Activated CD4-positive, alpha-beta T cell treated with anti-CD3 and anti-CD28 coated beads, Interleukin-10, Interleukin-2, amounts not matched to agents 100 ng/mL and 50 ng/mL, durations not matched to agents 16 hours and 8 hours (primary cell): ENCODE measurements at places on chromosomes 12 and 14.

DNA sequence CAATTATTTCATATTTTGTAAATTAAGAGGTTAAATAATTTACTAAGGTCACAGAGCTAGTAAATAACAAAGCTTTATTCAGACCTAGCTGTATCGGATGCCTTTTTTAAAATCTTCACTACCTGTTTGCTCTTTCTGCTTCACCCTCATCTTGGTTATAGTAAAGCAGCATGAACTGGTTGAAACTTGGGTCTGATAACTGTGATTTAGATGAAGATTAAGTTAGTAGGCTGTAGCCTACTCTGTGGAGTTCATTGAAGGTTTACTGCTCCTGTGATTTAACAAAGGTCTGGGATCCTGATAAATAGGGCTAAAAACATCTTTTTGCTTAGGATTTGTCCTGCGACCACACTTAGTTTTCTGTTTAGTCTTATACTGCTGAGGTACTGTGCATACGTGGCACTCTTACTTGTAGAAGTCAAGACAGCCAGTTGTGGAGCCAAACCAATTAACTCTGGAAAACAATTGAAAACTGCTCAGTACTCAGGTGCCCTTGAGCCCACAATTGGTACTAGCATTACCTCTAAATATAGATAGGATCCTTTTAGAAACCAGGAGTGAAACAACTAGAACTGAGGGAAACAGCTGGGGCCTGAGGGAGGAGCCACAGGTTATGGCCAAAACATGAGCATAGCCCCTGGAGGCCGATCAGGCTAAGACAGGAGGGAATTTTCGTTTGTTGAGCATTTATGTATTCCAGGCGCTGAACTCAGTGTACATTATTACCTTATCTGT lies 2.3 kb downstream of the SPATS2 start:
- DNase-seq: peak; percentile 39

DNA sequence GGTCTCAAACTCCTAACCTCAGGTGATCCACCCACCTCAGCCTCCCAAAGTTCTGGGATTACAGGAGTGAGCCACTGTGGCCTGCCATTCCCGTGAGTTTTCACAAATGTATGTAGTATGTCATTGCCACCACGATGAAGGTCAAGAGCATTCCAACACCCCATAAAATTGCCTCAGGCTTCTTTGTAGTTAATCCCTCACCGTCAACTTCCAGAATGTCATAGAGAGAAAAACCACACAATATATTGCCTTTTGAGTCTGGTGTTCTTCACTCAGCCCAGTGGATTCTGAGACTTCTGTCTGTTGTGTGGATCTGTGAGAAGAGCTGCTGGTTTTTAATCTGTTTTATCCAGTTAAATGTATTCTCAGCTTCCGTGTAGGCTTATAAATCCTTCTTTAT lies 12.6 kb upstream of the CFAP251 start:
- DNase-seq: no peak

DNA sequence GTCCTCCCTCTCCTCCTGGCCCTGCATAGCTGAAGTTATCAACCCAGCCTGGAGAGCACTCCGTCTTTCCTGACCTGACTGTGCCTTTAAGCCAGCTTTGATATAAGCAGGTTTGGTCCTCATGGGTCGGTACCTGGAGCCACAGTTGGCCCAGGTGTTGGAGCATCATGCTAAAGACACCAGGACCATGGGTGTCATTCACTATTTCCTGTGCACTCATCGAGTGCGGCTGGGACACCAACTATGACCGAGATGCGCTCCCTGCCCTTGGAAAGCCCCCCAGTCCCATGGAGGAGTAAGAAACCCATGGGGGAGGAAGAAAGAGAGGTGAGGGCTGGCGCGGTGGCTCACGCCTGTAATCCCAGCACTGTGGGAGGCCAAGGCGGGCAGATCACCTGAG lies 78.9 kb upstream of the CCND2 start:
- DNase-seq: no peak

- no peak for DNase-seq
Measured at GRCh38 chr12:111419784-111420183, 14.1 kb downstream of the SH2B3 start.

DNA sequence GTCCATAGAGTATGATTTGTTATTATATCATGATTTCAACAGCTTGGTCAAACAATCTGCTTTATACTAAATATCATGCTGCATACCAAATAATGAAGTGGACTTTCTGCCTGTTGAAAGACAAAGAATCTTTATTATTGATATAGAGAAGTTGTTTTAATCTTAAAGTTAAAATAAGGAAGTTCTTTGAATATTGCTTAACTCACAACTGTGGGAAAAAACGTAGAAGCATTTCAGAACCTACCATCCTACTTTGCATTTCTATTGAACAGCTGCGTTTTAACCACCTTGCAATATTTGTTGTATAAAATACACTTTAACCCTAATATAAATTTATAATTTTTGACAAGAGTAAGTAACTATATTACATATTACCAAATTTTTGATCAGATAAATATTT lies 22.9 kb upstream of the ARL1 start:
- no peak for DNase-seq

GRCh38 chr12:94326727-94327126 lies 132.9 kb downstream of the CEP83 start:
- DNase-seq: peak; percentile 79

DNA sequence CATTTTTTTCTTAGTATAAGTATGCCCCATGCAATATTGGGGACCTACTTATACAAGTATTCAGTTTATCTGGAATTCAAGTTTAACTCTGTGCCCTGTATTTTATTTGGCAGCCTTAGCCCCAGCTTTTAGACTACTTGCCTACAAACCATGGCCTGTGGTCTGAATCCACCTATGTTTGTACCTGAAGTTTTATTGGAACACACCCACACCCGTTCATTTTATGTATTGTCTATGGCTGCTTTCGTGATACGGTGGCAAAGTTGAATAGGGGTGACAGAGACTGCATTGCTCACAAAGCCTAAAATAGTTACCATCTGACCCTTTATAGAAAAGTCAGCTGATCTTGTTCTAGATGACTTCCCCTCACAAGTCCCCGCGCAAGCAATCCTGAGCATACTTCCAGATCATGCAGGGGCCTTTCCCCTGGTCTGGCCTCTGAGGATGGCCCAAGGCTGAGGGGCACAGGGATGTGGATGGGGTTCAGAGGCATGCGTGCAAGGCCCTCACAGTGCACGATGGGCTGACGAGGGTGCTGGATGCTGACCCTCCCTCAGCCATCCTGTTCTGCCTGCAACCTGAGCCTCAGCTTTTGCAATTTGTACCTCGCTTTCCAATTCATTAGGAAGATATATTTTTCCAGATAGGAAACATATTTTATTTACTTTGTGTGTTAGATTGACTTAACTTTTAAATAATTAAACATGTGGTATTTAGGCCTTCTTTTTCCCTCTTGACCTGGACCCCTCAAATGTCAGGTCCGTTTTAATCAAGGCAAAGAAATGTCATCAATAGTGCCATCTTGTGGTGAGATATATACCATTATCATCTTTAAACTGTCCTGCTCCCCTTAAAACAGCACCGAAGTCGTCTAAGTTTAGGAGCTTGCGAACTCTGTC lies 527.3 kb upstream of the CCDC196 start:
- DNase-seq: peak; percentile 53

- DNase-seq: no peak
Measured at GRCh38 chr12:49093792-49094159, 825 bp downstream of the DHH start.

DNA sequence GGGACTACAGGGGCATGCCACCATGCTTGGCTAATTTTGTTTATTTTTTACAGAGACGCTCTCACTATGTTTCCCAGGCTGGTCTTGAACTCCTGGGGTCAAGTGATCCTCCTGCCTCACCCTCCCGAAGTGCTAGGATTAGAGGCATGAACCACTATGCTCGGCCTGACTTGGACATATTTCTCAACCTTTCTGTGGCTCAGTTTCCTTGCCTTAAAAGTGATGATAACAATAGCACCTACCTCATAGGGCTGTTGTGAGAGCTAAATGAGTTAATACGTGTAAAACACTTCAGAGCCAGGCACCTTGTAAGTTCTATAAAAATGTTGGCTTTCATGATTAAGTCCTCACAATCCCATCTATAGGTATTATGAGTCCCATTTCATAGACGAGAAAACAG lies 89.2 kb upstream of the METAP2 start:
- no peak for DNase-seq

- no peak for DNase-seq
Measured at GRCh38 chr14:93742761-93743160, 45.5 kb downstream of the PRIMA1 start.

- DNase-seq: peak; percentile 65
Measured at GRCh38 chr14:23539248-23540140, 12.1 kb downstream of the ZFHX2 start.

- DNase-seq: no peak
Measured at GRCh38 chr12:51442324-51442723, 17.7 kb downstream of the SLC4A8 start.

- no peak for DNase-seq
Measured at GRCh38 chr14:89411976-89412375, 5.1 kb downstream of the FOXN3 start.

GRCh38 chr14:60861545-60862140 lies 119.2 kb downstream of the TRMT5 start:
- DNase-seq: no peak

DNA sequence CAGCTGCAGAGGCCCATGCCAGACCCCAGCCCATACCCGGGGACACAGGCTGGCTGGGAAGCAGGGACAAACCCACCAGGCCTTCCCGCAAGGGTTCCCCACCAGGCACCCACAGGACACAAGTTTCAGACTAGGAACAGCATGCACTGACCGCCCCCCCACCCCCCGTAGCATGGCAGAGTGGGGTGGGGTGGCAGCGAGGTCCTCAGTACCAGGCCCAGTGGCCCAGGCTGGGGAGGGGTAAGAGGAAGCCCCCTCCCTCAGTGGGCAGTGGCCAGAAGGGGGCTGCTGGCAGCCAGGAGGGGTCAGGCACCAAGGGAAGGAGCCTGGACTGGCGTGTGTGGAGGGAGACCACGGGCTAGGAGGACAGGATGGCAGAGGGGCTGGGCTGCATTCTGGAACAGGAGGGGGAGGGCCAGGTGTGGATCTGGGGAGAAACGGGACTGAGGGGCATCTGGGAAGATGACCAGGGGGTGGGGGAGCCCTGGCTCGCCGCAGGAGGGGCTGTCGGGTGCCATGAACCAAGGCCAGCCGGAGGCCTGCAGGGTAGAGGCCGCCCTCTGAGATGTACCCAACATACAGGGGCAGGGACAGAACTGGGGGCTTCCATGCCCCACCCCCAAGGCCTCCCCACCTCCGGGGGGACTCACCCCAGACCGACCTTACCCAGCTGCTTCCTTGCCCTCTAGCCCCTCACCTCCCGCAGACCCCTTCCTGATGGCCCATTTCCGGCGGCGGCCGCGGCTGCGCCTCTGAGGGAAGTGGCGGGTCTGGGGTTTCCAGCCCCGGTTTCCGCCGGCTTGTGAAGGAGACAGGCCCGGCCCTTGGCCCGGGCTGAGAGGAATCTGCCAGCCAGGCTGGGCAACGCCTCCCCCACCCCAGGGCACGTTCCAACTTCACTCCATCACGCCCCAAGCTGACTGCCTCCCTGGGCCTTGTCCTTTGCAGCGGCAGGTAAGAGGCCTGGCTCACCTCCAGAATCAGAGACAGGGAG lies 5.6 kb upstream of the JAG2 start:
- DNase-seq: peak; percentile 62

GRCh38 chr12:94263011-94263811 lies 114.8 kb downstream of the PLXNC1 start:
- DNase-seq: peak; percentile 71

GRCh38 chr14:36315159-36315853 lies 5.1 kb downstream of the MBIP start:
- peak; percentile 80 for DNase-seq

GRCh38 chr14:56976211-56976610 lies 165.9 kb upstream of the OTX2 start:
- no peak for DNase-seq

GRCh38 chr12:27185234-27186021 lies 58.7 kb upstream of the STK38L start:
- peak; percentile 76 for DNase-seq

- DNase-seq: no peak
Measured at GRCh38 chr12:80716696-80717469, at the start of gene MYF5. MYF5 (plus strand) TSS chr12:80716912; CDS start chr12:80717064, 152 bp downstream.

DNA sequence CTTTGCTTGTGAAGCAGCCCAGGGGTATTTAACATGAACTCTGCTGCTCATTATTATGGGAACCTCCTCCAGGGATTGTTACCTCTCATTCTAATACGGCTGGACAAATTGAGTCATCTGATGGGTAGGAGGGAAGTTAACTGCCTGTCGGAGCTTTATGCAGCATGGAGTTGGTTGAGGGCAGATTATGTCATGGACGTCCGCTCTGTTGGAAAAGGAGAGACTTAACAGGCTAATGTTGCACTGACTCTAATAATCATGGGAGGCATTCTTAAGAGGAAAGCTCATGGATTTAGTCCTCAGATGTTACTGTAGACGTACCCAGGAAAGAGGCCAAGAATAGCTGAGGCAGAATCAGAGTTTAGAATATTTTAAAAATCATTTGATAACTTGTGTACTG lies 9.9 kb downstream of the POP5 start:
- DNase-seq: no peak

DNA sequence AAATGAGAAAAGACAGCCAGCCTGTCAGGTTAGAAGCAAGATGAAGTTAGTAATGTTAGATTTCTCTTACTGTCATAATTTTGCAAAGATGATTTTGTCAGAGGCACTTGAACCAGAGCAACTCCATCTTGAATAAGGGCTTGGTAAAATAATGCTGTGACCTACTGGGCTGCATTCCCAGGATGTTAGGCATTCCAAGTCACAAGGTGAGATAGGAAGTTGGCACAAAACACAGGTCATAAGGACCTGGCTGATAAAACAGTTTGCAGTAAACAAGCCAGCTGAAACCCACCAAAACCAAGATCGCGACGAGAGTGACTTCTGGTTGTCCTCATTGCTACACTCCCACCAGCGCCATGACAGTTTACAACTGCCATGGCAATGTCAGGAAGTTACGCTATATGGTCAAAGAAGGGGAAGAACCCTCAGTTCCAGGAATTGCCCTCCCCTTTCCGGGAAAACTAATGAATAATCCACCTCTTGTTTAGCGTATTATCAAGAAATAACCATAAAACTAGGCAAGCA lies 1313.5 kb upstream of the TMEM132C start:
- no peak for DNase-seq

GRCh38 chr14:101862711-101863110 lies 101.2 kb downstream of the PPP2R5C start:
- DNase-seq: no peak
